ENCODE measurements at places on chromosomes 11 and 22. TPM values are rescaled to one million over a fixed set of nuclear protein-coding genes. Genes with fewer than 3 reads are reported as not detected.

DNA sequence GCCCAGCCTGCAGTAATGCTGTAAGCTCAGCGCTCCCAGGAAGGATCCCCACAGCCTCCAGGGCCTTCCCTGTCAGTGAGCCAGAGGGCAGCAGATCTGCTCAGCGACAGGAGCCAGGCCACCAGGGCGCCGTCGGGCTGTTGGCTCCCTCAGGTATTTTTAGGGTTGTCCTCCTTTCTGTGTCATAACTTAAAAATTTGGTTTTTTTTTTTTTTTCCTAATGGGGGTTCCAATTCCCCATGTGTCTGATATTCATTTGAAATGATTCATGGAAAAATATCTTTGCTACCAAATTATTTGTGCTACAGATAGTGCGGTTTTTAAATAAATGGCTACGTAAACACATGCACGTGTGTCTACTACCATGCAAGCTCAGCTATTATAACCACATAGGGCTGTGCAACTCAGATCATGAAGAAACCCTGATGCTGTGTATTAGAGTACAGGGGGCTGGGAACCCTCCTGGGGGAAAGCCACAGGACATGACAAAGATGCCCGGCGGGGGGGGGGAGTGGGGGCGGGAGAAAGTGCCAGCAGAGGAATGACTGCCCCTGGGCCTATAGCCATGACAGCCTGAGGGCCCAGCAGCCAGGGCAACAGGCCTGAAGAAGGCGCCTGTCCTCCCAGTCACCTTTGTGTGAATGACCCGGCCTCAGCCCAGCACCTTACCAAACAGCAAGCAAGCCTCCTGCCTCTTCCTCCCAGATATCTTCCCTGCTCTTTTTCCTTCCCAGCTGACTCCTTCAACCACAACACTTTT, 89.3 kb downstream of the NAT10 start:
- DNase-seq, result peak; percentile 39
- H3K27me3 ChIP-seq, result peaks cover under 1% of the 10 kb centered on the region
- peaks cover 20% of the 10 kb centered on the region for H3K4me1 ChIP-seq
- H3K27ac ChIP-seq, result no peak overlapping the region

The WNT11 gene
- total RNA-seq, result 0.59 TPM

The MACROD1 gene
- 11.9 TPM for total RNA-seq

GRCh38 chr11:93655047-93655446, 6.4 kb upstream of the CEP295 start:
- no peaks in the 10 kb centered on the region for H3K4me1 ChIP-seq
- H3K27me3 ChIP-seq, result peaks cover 51% of the 10 kb centered on the region
- H3K36me3 ChIP-seq, result no peaks in the 10 kb centered on the region
- H3K27ac ChIP-seq, result no peak overlapping the region
- no peak overlapping the region for H3K4me3 ChIP-seq

DNA sequence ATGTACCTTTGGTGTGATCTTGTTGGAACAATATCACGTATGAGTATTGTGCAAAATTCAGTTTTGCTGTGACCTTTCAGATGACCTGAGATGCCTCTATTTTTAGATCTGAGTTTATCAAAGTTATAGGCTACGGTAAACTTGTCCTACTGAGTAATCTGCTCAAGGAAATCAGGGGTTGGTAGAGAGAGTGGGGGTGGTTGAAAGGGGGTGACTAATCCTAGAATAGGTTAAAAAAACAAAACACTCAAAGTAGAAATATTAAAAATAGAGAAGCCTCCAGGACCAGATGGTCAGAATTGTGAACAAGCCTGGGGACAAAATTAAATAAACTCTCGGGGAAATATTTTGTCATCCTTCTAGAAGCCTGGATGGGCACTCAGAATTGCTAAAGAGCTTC, 59.9 kb upstream of the C11orf87 start:
- H3K4me3 ChIP-seq, result no peak overlapping the region
- no peak for DNase-seq
- H3K36me3 ChIP-seq, result no peaks in the 10 kb centered on the region

DNA sequence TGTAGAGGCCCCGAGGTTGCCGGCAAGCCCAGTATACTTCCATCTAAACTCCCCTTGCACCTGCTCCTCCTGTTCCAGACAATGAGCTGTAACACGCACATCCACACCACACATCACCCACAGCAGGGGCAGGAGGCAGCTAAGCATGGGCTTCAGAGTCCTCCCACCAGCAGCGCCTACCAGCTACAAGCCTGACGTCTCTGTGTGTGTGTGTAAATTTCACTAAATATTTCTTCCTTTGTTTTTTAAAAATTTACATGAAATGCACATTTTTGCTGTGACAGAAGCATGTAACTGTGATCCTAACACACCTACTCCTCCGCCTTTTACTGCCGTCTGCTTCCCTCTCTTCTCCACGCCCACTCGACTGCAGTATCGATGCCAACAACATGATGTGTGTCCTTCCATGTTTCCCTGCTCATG, 29.4 kb upstream of the PACSIN2 start:
- H3K4me3 ChIP-seq, result no peak overlapping the region
- H3K36me3 ChIP-seq, result no peaks in the 10 kb centered on the region
- no peak for DNase-seq
- H3K4me1 ChIP-seq, result peaks cover 5% of the 10 kb centered on the region
- H3K27ac ChIP-seq, result no peak overlapping the region
- no peaks in the 10 kb centered on the region for H3K27me3 ChIP-seq

GRCh38 chr11:3920148-3920852, 64.8 kb downstream of the STIM1 start:
- DNase-seq, result no peak
- H3K36me3 ChIP-seq, result no peaks in the 10 kb centered on the region
- H3K4me1 ChIP-seq, result no peaks in the 10 kb centered on the region
- no peaks in the 10 kb centered on the region for H3K27me3 ChIP-seq

GRCh38 chr22:26561756-26562417, 28.0 kb downstream of the TPST2 start:
- no peaks in the 10 kb centered on the region for H3K27me3 ChIP-seq
- H3K36me3 ChIP-seq, result no peaks in the 10 kb centered on the region
- DNase-seq, result no peak

The LRRC56 gene
- 1.4 TPM for total RNA-seq

The SLC22A12 gene
- total RNA-seq, result not detected

- no peak overlapping the region for H3K27ac ChIP-seq
- H3K27me3 ChIP-seq, result no peaks in the 10 kb centered on the region
- H3K36me3 ChIP-seq, result no peaks in the 10 kb centered on the region
Measured at GRCh38 chr11:61725781-61726231, 26.6 kb upstream of the MYRF start.

- peak; percentile 47 for DNase-seq
- no peak overlapping the region for H3K27ac ChIP-seq
- H3K36me3 ChIP-seq, result no peaks in the 10 kb centered on the region
- peaks cover 12% of the 10 kb centered on the region for H3K27me3 ChIP-seq
- H3K4me1 ChIP-seq, result peaks cover 44% of the 10 kb centered on the region
Measured at GRCh38 chr11:134036492-134037045, 32.3 kb upstream of the JAM3 start.

The EIF3D gene
- 361 TPM for total RNA-seq

The FREY1 gene
- 0.99 TPM for total RNA-seq

- H3K27ac ChIP-seq, result no peak overlapping the region
- no peaks in the 10 kb centered on the region for H3K27me3 ChIP-seq
- no peak overlapping the region for H3K4me3 ChIP-seq
- no peaks in the 10 kb centered on the region for H3K4me1 ChIP-seq
- no peaks in the 10 kb centered on the region for H3K36me3 ChIP-seq
- DNase-seq, result no peak
Measured at GRCh38 chr11:37286890-37287289, 688.9 kb upstream of the RAG2 start.

DNA sequence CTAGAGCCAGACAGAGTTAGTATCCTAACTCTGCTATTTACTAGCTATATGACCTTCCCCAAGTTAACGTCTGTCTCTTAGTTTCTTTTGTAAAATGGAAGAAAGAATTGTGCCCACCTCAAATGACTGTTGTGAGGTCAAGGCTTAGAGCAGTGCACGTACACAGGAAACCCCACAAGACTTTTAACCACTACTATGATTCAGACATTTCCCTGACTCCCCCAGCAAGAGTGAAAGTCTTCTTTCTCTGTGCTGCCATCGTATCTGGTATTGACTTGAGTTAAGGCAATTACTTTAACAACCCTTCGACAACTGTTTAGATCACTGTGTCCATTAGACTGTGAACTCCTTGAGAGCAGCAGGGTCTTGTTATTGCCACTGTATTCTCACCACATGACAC, 2.6 kb upstream of the OR52W1 start:
- DNase-seq, result no peak
- no peak overlapping the region for H3K4me3 ChIP-seq
- no peaks in the 10 kb centered on the region for H3K36me3 ChIP-seq
- no peaks in the 10 kb centered on the region for H3K27me3 ChIP-seq

The TRMU gene
- 70.1 TPM for total RNA-seq

DNA sequence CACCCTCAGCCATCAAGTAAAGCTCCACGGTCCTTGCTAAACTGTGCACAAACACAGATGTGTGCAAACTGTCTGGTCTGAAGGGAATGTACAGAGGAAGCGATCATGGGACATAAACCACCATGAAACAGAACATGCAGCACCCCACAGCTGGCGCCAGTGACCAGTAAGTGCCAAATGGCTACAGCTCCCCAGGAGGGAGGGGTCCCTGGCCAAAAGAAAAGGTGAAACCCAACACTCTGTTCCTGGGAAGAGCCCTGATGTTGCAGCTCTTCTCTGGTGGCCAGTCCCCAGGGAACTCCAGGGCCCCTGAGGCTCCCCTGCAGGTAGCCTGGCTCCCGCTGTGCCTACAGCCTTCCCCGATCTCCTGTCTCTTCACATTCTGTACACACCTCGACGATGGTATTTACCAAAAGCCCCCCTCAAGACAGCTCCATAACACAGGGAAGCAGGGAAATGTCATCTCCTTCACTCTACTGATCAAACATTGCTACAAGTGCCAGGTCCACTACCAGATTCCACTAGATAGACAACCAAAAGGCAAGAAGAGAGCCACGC, 2.9 kb downstream of the DGCR6L start:
- H3K4me3 ChIP-seq, result no peak overlapping the region
- no peaks in the 10 kb centered on the region for H3K36me3 ChIP-seq
- peak; percentile 1 for DNase-seq
- no peak overlapping the region for H3K27ac ChIP-seq
- no peaks in the 10 kb centered on the region for H3K27me3 ChIP-seq

The A4GALT gene
- 2.6 TPM for total RNA-seq

DNA sequence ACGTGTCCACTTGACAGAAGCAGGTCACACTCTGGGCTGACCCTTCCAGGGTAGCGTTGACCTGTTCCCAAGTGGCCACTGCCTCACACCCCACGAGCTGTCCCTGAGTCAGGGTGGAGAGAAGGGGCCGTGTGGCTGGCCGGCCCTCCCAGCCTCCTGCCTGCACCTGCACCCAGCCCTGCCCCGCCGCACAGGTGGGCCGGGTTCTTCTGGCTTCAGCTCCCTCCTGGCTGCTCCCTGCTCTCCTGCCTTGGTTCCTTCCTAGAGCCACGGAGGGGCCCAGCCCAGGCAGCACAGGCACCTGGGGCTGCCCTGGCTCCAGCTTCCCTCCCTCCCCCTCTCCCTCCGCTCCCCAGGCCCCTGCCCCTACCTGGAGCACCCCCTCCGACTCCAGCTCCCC, 42.3 kb downstream of the MOB2 start:
- H3K36me3 ChIP-seq, result no peaks in the 10 kb centered on the region
- no peak overlapping the region for H3K27ac ChIP-seq
- DNase-seq, result no peak
- no peaks in the 10 kb centered on the region for H3K4me1 ChIP-seq
- H3K4me3 ChIP-seq, result no peak overlapping the region

DNA sequence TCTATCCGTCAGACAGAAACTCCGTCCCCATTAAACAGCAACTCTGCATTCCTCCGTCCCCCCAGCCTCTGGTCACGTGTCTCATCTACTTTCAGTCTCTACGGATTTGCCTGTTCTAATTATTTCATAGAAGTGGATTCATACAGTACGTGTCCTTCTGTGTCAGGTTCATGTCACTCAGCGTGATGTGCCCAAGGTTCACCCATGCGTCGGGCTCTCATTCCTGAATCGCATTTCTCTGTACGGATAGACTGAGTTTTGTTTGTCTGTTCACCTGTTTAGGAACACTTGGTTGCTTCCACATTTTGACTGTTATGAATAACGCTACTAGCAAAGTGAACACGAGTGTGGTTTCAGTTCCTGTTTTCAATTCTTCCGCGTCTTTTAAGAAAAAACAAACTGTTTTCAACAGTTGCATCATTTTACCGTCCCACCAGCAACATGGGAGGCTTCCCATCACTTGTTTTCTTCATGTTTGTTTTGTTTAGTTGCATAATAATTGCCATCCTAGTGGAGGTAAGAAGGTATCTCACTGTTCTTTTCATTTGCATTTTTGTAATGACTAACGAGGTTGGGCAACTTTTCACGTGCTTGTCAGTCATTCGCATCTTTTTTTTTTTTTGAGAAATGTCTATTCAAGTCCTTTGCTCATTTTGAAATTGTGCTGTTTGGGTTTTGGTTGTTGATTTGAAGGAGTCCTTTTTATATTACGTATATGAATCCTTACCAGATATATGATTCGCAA, 8.9 kb upstream of the NLRP6 start:
- no peaks in the 10 kb centered on the region for H3K4me1 ChIP-seq
- no peak for DNase-seq
- H3K27me3 ChIP-seq, result peaks cover 3% of the 10 kb centered on the region
- H3K36me3 ChIP-seq, result no peaks in the 10 kb centered on the region
- no peak overlapping the region for H3K4me3 ChIP-seq

The RTN4R gene
- 20.9 TPM for total RNA-seq

The OR51E2 gene
- not detected for total RNA-seq

The NAALADL1 gene
- total RNA-seq, result 3.0 TPM

DNA sequence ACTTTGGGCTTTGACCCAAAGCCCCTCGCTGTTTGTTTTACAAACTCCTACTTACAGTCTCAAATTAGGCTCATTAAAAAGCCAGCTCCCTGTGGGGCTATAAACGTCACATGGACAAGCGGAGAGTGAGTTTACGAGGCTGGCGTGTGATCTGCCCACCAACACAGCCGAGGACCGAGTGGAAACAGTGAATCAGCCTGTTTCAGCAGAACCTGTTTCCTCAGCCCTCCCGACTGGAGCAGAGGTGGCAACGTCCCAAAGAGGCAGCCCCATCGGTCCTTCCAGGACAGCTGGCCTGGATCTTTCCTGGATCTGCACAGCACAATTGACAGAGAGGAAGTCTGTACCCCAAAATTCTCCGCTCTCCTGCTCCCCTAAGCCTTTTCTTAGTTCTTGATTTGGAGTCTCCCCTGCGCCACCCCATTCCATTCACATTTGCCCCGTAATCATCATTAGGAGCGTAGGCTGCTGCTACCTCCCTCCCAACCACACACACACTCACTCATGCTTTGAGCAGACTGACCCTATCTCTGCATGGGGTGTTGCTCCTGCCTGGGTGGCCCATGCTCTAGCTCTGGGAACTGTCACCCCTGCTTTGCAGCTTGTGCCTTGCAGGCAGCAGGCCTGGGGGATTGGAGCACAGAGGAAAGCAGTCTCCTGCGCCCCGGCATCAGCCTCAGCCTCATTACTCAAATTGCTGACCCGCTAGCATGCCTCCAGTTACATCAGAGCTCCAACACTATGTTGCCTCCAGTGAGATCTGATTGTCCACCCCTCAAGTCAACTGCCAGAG, 117.8 kb downstream of the NAT10 start:
- no peak overlapping the region for H3K27ac ChIP-seq
- no peaks in the 10 kb centered on the region for H3K36me3 ChIP-seq
- DNase-seq, result peak; percentile 30
- H3K4me3 ChIP-seq, result no peak overlapping the region
- no peaks in the 10 kb centered on the region for H3K27me3 ChIP-seq

- H3K27ac ChIP-seq, result no peak overlapping the region
- H3K36me3 ChIP-seq, result peaks cover 3% of the 10 kb centered on the region
- H3K27me3 ChIP-seq, result no peaks in the 10 kb centered on the region
- DNase-seq, result no peak
Measured at GRCh38 chr22:38312261-38312800, 4.9 kb downstream of the CSNK1E start.

The DDX25 gene
- 12.4 TPM for total RNA-seq

The OOSP4A gene
- total RNA-seq, result not detected

- no peak for DNase-seq
- no peaks in the 10 kb centered on the region for H3K36me3 ChIP-seq
- H3K4me3 ChIP-seq, result no peak overlapping the region
- no peak overlapping the region for H3K27ac ChIP-seq
- peaks cover 19% of the 10 kb centered on the region for H3K27me3 ChIP-seq
Measured at GRCh38 chr11:72578566-72578965, 95.7 kb downstream of the PDE2A start.
